ENCODE measurements at places on chromosomes 5 and 9. TPM values are rescaled to one million over a fixed set of nuclear protein-coding genes. Genes with fewer than 3 reads are reported as not detected.

DNA sequence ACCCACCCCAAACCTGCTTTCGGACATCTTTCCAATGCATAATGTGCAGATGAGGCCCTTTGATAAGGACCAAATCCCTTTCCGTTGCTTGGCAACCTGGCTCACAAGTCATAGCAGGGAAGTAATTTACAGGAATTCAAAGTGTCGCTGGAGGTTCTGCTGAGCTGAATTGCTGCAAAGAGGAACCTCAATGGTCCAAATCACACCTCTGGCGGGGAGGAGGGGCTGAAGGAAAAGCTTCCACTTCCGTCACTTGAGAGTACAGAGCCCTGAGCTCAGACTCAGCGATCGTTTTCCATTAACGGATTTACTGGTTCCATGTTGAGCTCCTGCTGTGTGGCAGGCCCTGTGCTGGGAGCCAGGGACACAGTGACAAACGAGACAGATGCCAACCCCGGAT lies 99.3 kb downstream of the KCNIP1 start:
- DNase-seq = no peak

- DNase-seq = no peak
Observed at GRCh38 chr5:136036293-136036911, 7.6 kb downstream of the TGFBI start.

DNA sequence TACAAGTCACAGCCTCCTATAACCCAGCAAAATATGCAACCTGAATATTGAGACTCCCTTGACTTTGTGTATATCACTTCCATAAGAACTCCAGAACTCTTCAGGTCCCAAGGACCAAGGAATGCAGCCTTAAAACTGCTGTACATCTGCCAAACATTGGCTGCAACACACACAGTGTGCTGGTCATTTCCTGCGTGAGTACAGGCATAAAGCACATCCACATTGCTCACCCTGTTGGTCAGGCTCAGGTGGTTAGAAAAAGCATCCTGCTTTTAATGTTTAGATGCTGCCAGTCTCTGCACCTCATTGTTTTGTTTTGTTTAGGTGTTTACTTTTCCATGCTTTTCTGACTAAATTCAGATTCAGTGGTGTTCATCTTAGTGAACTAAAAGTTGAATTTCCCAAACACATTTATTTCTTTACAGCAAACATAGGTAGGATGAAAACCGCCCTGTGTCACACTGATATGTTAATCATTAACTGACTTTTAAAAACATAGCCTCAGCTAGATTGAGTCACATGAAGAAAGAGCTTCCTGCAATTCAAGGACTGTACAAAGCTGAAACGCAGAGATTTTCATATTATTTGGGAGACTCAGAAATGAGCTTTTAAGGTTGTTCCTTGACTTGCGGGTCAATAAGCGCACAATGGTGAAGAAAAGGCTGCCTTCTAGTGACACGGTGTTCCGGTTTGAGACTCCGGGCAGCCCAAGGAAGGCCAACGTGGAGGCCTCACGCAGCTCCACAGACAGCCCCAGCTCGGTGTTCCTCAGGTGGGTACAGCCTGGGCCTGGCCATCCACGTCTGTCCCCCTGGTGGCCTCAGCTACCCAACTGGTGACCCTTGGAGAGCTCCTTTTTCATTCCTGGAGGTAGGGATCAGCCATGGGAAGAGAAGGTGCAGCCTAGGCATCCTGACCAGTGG lies 52.2 kb upstream of the GRAMD2B start:
- DNase-seq = no peak

Gene OR1J2
- not detected for polyA plus RNA-seq

GRCh38 chr5:162456086-162456485 lies 388.5 kb downstream of the GABRG2 start:
- DNase-seq = no peak

GRCh38 chr9:135355521-135356011 lies 124.0 kb upstream of the PPP1R26 start:
- DNase-seq = no peak

DNA sequence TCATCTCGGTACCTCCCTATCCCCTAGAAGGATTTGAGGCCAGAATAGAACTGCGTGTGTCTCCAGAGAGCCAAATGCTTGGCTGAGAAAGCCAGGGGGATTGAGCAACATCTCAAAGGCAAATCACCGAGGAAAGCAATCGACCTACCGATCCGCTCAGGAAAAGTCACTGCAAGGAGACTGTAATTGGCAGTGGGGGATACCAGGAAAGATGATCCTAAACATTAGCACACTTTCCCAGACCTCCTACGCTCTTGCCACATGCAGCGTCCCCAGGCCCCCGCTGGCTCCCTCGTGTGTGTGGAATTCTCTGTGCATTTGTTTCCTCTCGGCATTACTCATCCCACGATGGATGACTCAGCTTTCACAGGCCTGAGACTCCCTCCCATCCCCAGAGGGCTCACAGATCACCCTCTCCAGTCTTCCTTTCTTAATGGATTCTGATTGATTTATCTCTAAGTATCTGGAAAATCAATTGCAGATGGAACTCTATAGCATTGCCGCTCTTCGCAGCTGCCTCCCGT lies 82.2 kb upstream of the ICE1 start:
- peak; percentile 52 for DNase-seq

GRCh38 chr9:137504432-137504777 lies 45.3 kb upstream of the NSMF start:
- DNase-seq = no peak

GRCh38 chr5:112217843-112218579 lies 201.1 kb downstream of the EPB41L4A start:
- no peak for DNase-seq

Gene BTNL9
- 8.9 TPM for polyA plus RNA-seq

GRCh38 chr5:159515909-159516415 lies 185.7 kb upstream of the IL12B start:
- DNase-seq = peak; percentile 68

DNA sequence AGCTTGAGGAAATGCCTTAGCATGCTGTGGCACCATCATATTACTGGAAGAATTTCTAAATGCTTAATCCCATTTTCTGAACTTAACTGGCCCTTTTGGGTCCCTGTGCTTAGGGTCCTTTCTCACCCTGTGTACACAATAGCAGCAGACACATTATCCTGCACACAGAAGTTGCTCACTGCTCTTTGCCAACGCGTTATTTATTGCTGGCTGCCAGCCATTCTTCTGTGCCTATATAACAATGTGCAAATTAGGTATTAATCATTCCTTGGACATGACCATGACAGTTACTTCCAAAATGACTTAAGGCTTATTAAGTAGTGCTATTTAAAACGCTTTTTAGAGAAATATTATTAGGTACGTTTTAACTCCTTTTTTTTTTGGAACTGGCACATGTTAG lies 134.7 kb downstream of the FBN2 start:
- DNase-seq = no peak

Gene EIF4E1B
- 1.0 TPM for polyA plus RNA-seq

DNA sequence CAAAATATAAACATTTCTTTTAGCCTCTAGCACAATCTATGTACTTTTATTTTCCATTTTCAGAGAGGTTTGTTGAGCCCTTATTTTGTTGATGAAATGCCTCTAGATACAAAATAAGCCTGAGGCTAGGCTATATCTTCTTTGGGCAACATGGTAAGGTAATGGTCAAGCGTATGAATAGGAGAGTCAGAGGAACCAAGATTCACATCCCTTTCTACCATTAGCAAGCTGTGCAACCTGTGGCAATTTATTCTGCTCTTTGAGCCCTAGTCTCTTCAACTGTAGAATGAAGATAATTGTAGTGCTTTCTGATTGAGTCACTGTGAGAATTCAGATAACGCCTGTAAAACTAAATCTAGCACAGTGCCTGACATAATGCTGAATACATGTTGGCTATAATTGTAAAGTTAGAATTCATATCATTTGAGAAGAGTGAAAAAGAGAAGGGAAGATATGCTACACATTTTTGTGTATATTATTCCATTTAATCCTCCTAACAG lies 412.5 kb downstream of the CCDC171 start:
- DNase-seq = no peak

Gene ARHGEF28
- 3.9 TPM for polyA plus RNA-seq

GRCh38 chr9:37923118-37923795 lies 19.3 kb upstream of the SLC25A51 start:
- DNase-seq = no peak

DNA sequence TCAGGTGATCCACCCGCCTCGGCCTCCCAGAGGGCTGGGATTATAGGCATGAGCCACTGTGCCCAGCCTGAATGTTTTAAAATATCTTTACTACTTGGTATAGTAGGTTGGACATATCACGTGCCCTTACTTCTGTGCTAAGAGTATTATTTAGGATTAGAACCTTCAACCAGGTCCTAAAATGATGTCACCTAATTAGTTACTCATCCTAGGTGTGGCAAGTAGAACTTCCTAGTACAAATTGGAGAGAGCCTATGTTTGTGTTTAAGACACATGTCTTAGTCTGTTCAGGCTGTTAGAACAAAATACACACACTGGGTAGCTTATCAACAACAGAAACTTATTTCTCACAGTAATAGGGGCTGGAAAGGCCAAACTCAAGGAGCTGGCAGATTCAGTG lies 51.5 kb downstream of the ZFAND5 start:
- DNase-seq = no peak

Gene SH2D3C
- 8.8 TPM for polyA plus RNA-seq

- DNase-seq = no peak
Observed at GRCh38 chr5:168950241-168950951, 350.5 kb downstream of the SLIT3 start.

GRCh38 chr9:126376311-126377175 lies 49.9 kb downstream of the MVB12B start:
- DNase-seq = peak; percentile 83

Gene PCSK5
- polyA plus RNA-seq = 9.4 TPM

DNA sequence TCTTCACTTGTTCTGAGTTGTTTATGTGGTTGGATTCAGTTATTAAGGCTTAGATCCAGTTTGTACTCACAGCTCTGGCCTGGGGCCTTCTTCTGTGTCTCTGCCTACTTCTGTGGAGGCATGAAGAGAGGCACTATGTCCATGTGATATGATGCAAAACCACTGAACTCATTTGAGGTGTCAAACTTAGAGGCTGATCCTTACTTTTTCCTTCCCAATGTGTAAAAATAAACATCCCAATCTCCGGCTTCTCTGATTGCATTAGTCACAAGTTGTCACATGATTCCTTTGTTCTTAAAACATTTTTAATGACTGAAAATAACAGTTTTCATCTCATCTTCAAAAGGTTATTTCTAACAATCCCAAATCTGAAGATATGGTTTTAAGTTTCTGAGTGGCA lies 276.0 kb upstream of the RGMB start:
- no peak for DNase-seq

GRCh38 chr9:27503623-27504022 lies 20.5 kb upstream of the IFNK start:
- DNase-seq = no peak

DNA sequence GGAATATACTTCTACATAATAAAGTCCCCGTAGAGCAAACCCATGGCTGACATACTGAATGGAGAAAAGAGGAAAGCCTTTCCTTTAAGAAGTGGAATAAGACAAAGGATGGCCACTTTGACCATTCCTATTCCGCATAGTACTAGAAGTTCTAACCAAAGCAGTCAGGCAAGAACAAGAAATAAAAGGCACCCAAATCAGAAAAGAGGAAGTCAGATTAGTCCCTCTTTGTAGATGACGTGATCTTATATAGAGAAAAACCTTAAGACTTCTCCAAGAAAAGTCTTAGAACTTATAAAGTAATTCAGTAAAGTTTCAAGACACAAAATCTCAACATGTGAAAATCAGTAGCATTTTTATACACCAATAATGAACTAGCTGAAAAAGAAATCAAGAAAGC lies 133.9 kb downstream of the GIN1 start:
- no peak for DNase-seq

Gene IFNK
- polyA plus RNA-seq = not detected

DNA sequence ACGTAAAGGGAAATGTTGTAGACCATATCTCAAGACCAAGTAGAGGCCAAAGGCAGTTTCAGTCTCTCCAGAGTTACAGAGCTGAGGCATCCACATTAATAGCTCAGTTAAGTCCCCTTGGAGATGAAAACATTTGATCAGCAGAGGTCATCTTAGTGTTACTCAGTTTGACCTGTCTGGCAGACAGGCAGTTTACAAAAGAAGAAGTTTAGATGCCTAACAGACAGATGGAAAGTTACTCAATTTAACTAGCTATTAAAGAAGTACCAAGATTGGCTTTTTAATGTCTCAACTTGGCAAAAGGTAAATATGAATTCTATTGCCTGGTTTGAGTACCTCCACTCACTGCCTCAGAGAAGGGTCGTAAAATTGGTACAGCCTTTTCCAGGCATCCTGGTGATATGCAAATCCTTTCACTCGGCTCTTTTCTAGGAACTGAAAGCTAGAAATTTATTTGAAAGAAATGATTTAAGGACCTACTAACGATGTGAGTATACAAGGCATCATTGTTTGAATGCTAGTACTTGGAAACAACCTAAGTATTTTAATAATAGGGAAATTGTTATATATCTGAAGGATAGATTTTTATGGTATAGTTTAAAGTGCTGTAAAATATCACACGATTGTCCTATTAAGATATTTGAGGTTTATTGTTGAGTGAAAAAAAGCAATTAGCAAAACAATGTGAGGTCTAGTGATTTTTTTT lies 14.8 kb downstream of the ACO1 start:
- DNase-seq = no peak

DNA sequence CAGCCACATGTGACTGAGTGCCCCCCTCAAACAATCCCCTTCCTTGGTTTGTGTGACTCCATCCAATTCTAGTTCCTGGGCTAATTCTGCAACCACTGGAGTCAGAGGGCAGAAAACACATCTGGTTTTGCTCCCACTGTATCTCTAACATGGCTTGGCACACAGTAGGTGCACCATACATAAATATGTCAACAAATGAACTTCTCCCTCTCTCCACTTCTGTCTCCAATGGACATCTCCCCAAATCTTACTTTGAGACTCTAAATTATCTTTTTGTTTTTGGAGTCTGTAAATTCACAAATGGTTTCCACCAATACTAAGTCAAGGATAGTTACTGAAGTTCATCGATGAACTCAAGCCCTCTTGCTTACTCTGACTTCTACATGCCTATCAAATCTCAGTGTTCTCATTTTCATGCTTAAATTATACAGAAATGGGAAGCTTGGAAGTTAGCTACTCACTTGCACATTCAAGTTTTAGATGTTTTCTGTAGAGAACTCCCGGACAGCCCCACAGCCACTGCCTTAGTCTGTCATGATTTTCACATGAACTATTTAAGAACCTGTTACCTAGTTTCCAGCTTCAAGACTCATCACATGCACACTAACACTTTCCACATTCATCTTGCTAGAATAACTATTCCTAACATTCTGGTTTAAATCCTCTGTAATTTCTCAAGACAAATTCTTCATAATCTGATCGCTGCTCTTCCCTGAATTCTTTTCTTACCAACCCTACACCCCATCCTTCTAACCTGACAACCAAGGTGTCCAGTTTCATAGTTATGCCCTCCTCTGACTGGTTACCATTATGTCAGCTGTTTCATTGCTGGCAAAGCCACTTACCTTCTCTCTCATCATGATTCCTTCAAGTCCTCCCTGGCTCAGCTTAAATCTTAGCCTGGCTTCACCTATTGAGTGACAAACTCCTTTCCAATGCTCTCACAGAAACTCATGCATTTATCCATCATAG lies 6.0 kb downstream of the RPL37 start:
- no peak for DNase-seq

DNA sequence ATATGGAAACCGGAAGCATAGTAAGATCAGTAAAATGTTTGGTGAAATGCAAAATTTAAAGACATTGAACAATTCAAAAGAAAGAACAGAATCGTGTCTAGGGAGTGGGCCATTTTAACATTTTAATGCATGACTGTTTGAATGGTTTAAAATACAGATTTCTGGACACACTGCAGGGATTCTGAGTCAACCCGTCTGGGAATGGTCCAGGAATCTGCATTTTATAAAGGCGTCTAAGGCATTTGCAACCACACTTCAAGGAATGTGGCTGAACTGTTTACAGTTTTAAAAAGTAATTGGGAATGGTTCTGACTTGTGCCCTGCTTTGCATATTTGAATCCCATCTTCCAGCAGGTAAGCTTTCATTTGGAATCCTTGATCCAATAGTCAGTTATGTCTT lies 811.7 kb upstream of the WWC1 start:
- no peak for DNase-seq
